ENCODE measurements at places on chromosomes 1 and 21.
A peak's percentile ranks its signal among the peaks of the same experiment; 100 is the strongest.

- no peak for DNase-seq
Observed at GRCh38 chr1:55500601-55501000, 285.4 kb upstream of the USP24 start.

DNA sequence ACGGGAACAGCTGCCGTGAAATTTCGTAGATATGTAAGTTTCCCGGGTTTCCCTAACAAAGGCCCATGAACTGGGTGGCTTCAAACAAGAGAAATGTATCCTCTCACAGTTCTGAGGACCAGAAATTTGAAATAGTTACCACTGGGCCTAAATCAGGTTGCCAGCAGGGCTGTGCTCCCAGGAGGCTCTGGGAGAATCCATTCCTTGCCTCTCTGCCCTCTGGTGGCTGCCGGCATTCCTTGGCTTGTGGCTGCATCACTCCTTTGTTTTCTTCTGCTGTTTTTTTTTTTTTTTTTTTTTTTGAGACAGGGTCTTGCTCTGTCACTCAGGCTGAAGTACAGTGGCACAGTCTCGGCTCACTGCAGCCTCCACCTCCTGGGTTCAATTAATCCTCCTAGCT, 23.7 kb downstream of the UMODL1 start:
- no peak for DNase-seq

DNA sequence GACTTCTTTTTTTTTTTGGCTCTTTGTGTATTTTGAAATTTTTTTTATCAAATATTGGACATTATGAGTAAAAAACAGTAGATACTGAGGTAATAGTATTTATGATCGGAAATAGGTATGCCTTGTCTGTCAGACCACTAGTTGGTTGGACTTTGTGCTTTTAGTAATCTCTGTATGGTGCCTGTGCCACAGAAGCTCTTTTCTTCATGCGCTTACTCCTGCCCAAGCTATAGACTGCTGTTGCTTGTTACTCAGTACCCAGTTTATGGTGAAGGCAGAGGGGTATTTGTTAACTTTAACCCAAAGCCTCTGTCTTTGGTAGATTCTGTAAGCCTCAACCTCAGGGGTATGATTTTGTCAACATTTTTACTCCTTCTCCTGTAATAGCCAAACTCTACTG, 8.6 kb downstream of the SLC30A7 start:
- DNase-seq: no peak

DNA sequence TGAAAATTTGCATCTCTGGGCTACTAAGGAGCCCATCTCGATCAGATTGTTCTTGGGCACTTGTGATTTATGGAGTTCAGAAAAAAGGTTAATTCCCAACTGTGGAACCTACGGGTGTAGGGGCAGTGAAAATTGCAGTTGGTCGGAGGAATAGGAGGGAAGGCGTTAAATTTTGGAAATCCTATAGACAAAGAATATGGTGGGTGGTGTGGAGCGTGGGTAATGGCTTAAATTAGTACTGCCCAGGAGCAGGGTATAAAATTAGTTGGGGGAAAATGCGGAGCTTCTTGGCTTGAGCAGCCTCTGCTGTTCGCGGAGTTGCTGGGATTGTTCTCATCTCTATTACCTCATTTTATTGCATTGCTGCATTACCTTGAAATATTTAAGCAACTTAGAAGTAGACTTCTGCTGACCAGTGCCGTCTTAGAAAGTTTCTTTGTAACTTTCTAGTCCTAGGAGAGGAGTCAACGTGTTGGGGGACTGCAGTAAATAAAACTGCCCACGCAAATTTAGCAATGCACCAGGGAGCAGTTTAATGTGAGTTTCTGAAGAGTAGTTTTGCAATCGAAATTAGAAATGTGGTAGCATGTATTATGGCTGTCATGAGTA, 514 bp downstream of the S1PR1 start:
- no peak for DNase-seq

DNA sequence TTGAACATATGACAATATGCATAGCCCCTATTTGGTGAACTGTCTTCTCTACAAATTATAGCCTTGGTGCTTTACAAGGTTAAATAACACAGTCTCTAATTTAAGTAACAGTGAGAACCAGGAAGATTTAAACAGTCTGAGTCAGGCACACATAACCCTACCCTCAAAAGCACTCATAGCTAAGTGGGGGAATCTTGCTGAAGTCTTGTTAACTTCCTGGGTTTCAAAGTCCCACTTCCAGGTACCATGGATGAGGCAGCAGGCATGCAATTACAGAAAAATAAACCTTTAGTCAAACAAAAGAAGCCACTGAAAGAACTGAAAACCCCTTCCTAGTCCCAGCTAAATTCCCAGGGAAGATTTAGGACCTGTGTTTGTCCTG, 147.6 kb downstream of the PBX1 start:
- no peak for DNase-seq

GRCh38 chr1:156488566-156489165, 11.9 kb downstream of the MEF2D start:
- DNase-seq: no peak

- no peak for DNase-seq
Observed at GRCh38 chr21:42395302-42395701, 550 bp downstream of the TMPRSS3 start.

DNA sequence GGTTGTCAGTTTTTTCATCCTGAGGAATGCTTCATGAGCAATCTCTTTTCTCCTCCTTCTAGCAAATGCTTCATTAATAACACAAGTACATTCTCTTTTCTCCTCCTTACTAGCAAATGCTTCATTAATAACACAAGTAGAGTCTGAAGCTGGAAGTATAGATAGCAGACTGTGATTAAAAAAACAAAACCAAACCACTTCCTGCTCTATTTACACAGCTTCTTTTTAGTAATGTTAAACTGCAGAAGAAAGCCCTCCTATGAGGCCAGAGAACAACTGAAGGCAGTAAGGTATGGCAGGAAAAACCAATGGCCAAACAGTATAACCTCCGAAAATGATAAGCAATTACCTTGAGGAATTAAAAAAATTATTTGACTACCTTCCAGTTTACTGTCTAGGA, 90.1 kb downstream of the ZSWIM5 start:
- no peak for DNase-seq

- DNase-seq: no peak
Observed at GRCh38 chr1:183493540-183494245, 21.4 kb downstream of the SMG7 start.

GRCh38 chr1:167462341-167462740, 56.0 kb downstream of the CD247 start:
- DNase-seq: no peak

- DNase-seq: peak; percentile 83
Observed at GRCh38 chr1:3618881-3619671, 5.7 kb upstream of the TPRG1L start.

DNA sequence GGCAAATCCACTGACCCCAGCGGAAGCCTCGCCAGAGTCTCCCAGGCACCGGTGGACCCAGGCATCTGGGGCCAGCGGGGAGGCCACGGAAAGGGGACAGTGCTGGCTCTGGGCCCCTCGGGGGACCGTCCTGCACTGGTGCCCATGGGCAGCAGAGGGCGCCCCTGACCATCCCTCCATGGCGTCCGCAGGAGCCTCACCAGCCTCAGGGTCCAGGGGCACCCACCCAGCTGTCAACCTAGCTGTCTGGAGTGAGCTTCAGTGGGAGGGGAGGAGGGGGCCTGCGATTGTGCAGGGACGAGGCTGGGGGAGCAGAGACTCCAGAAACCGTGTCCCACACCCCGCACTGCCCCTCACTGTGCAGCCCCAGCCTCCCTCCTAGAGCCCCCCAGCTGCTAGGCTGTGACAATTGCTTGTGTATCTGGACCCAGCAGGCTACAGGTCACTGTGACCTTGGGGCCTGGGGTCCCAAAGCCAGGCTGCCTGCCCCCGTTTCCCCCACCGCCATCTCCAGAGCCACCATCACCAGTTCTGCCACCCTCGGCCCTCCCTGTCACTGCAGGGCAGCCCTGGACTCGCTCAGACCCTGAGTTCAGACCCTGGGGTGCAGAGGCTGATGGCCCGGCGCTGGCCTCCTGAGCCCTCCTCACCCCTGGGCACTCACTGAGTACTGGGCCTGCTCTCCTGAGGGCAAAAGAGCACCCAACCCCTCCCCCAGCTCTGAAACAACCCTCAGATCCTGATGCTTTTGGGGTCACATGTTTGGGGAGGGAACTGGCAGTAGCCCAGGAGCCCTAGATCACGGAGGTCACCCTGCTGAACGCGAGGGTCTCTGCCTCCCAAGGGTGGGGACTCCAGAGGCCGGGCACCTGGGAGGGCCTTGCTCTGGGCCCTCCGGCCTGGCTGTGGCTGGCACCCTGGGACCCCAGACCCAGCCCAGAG, 10.6 kb upstream of the COL6A1 start:
- peak; percentile 12 for DNase-seq

- no peak for DNase-seq
Observed at GRCh38 chr1:3879787-3880428, 20.2 kb downstream of the C1orf174 start.

- DNase-seq: no peak
Observed at GRCh38 chr1:101344745-101345144, 107.9 kb downstream of the S1PR1 start.

DNA sequence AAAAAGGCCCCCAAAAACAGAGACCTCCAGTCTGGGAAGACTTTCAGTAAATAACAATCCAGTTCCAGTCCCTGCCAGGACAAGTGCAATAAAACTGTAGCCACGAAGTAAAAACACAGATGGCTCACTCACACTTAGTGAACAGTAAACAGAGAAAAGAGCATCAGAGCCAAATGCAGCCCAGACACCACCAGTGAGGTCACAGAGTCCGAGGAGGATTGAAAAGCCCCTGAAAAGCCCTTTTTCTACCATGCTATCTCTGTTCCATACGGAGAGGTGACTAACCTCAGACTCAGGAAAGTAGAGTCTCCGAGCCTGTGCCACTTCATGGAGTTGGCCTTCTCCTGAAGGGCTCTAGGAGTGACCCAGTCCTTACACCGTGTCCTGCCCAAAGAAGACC, 84.5 kb downstream of the COLGALT2 start:
- DNase-seq: no peak

- DNase-seq: no peak
Observed at GRCh38 chr21:36073181-36073580, 3.4 kb downstream of the CBR1 start.

GRCh38 chr1:52928015-52928404, 934 bp downstream of the SCP2 start:
- DNase-seq: peak; percentile 22

- DNase-seq: no peak
Observed at GRCh38 chr1:155198547-155198906, 9.2 kb downstream of the THBS3 start.

DNA sequence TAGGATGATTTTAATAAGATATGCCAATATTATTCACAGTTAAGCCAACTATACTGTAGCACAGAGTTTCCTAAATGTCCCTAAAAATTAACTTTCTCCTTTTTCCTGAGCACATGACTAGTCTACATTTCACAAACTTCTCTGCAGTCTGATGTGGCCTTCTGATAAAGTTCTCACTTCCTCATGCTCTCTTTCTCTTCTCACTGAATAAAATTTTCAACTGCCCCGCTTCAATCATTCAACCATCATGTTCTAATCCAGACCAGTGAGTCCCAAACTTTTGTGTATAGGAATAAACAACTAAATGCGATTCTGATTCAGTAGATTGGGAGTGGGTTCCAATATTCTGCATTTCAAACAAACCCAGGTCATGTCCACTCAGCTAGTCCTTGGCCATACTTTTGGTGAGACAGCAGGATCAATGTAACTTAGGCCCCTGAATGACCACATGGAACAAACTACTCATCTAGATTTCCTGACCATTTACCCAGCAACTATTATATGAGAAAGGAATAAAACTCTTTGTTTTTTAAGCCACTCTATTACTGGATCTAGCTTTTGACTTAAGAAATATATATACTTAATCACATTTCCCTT, 20.1 kb downstream of the TUT4 start:
- no peak for DNase-seq

- DNase-seq: no peak
Observed at GRCh38 chr1:209879539-209879938, 51.8 kb downstream of the UTP25 start.

GRCh38 chr1:7294636-7295035, 476.5 kb upstream of the VAMP3 start:
- DNase-seq: no peak

DNA sequence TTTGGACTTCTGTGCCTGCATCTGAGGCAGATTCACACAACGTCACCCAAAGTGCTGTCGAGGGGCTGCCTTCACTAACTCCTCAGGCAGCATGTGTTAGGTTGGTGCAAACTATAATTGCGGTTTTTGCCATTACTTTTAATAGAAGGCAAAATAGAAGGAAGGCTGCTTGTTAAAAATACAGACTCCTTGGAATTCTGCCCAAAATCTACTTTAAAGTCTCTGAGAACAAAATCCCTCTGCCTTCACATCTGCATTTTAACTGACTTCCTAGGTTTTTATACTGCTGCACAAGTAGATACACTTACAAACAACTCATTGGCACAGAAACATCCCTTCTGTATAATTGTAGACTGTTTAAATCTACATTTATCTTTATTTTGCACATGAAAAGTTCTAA, 41.3 kb upstream of the SLC19A2 start:
- no peak for DNase-seq

- no peak for DNase-seq
Observed at GRCh38 chr1:208509072-208509471, 264.9 kb upstream of the PLXNA2 start.

DNA sequence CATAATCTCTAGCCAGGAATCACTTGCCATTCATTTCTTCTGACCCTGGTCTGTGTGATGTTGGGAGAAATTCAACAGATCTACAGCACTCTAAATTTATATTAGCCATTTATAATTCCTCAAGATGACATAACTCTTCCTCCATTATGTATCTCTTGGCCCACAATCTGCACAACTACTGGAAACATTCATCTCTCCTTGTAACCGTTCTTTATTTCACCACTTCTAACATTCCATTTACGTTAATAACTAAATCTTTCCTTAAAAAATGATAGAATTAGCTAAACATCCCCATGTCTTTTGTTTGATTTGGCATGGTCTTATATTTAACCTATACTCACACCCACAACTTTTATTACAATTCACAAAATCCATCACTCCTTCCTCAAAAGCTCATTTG, 166.0 kb downstream of the COL11A1 start:
- no peak for DNase-seq

DNA sequence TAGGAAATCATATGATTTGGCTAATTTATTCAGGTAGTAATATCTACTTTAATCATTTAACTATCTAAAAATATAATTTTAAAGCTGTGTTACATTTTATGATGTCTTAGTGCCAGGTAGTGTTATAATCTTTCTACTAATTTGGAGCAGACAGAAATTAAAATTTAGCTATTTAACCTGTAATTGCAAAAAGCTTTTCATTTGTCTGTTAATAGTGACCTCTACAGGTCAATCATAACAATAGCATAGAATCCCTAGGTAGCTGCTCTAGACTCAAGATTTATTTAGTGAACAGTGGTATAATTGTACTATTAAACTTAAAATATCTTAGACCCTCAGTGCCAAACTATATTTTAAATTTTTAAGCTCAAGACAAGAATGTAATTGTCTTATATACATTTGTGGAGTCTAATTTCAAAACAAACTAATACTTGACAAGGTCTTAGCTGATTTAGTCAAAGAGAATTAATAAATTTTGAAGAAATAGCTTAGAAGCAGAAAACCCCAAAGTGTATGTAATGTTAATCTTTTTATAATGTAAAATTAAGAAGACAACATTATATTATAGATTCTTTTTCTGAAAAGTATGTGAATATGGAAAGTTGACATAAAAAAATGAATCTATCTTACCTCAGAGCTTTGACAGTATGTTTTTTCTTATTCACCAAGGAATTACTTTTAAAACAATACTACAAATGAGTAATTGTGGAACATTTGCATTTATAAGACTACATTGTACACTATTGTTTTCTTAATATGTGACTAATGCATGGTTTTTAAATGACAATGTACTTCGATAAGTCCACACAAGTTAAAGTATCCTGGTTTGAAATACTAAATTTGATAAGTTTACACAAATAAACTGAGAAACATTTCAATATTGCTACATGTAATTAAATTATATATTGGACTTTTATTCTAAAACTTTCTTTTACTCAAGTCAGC, 64.1 kb upstream of the RNPC3 start:
- DNase-seq: peak; percentile 45
